ENCODE measurements at places on chromosomes 16 and 17. TPM values are rescaled to one million over a fixed set of nuclear protein-coding genes. Genes with fewer than 3 reads are reported as not detected.
A peak's percentile ranks its signal among the peaks of the same experiment; 100 is the strongest.

GRCh38 chr16:17386229-17386628 is 84.5 kb downstream of the XYLT1 start:
- no peak overlapping the region for H3K4me3 ChIP-seq
- peaks cover 2% of the 10 kb centered on the region for H3K36me3 ChIP-seq
- H3K4me1 ChIP-seq: peaks cover 43% of the 10 kb centered on the region
- H3K27ac ChIP-seq: no peak overlapping the region
- no peak for DNase-seq

DNA sequence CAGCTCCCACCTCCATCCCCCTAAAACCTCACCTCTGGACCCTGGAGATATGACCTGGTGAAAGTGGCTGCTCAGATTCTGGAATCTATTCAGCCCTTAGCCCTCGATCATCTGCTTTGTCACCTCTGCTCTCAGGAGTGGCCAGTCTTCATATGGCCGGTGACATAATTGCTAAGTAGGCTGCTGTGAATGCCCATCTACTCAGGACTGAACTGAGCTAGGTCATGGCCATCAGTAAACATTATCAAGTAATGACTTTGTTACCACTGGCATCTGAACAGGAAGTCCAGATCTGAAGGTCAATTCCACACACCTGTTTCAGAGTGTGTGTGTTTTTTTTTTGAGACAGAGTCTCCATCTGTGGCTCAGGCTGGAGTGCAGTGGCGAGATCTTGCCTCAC is 78.6 kb downstream of the CDK5R1 start:
- H3K4me1 ChIP-seq: peaks cover 10% of the 10 kb centered on the region
- H3K4me3 ChIP-seq: no peak overlapping the region
- H3K36me3 ChIP-seq: no peaks in the 10 kb centered on the region

DNA sequence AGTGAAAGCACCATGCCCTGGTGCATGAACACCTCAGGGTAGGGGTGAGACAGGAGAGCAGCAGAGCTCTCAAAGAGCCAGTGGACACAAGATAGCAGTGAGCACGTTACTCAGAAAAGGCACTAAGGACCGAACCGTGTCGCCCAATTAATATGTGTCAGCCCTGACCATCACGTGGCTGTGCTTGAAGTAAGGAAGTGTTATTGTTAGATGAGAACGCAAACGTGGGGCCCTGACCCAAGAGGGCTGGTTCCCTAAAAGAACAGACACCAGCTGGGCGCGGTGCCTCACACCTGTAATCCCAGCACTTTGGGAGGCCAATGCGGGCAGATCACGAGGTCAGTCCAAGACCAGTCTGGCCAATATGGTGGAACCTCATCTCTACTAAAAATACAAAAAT is 16.3 kb downstream of the AXIN1 start:
- DNase-seq: no peak
- peaks cover 15% of the 10 kb centered on the region for H3K4me1 ChIP-seq
- H3K4me3 ChIP-seq: no peak overlapping the region
- no peaks in the 10 kb centered on the region for H3K27me3 ChIP-seq

The RBFOX1 gene
- total RNA-seq: not detected

GRCh38 chr16:81469710-81470535 is 25.3 kb downstream of the CMIP start:
- H3K36me3 ChIP-seq: peaks cover 10% of the 10 kb centered on the region
- H3K27ac ChIP-seq: peak overlapping the region; percentile 84
- no peaks in the 10 kb centered on the region for H3K27me3 ChIP-seq
- peaks cover 60% of the 10 kb centered on the region for H3K4me1 ChIP-seq
- H3K4me3 ChIP-seq: peak overlapping the region; percentile 59
- DNase-seq: peak; percentile 32

DNA sequence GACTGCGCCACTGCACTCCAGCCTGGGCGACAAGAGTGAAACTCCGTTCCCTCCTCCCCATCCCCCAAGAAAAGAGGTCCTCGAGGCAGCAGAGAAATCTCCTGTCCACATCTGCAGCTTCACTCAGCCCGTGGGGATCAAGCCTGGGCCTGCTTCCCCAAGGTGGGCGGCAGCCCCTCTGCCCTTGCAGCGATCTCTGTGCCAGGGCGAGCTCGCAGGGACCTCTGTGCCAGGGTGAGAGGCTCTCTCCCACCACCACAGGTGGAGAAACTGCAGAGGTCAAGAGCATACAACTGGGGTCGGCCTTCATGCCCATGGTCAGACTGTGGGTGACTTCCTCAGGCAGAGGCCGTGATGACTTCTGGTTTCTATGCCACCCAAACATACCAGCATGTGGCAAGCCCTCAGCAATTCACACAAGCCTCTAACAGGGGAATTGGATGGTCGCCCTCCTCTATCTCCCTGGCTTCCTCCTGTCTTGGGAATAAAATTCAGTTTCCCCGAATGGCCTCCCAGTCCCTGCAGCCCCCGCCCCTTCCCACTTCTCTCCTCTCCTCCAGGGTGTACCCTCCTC is 5.5 kb downstream of the SLC43A2 start:
- no peaks in the 10 kb centered on the region for H3K36me3 ChIP-seq
- H3K27ac ChIP-seq: no peak overlapping the region
- peaks cover 9% of the 10 kb centered on the region for H3K4me1 ChIP-seq
- no peak for DNase-seq
- no peak overlapping the region for H3K4me3 ChIP-seq

The FBXL16 gene
- total RNA-seq: 6.3 TPM
